Lower leg skin (tissue), 4 donors: ENCODE measurements at places on chromosomes 16 and 17.
A peak's percentile ranks its signal among the peaks of the same experiment; 100 is the strongest.

GRCh38 chr16:53752560-53752959 is 48.6 kb downstream of the FTO start:
- DNase-seq = no peak

DNA sequence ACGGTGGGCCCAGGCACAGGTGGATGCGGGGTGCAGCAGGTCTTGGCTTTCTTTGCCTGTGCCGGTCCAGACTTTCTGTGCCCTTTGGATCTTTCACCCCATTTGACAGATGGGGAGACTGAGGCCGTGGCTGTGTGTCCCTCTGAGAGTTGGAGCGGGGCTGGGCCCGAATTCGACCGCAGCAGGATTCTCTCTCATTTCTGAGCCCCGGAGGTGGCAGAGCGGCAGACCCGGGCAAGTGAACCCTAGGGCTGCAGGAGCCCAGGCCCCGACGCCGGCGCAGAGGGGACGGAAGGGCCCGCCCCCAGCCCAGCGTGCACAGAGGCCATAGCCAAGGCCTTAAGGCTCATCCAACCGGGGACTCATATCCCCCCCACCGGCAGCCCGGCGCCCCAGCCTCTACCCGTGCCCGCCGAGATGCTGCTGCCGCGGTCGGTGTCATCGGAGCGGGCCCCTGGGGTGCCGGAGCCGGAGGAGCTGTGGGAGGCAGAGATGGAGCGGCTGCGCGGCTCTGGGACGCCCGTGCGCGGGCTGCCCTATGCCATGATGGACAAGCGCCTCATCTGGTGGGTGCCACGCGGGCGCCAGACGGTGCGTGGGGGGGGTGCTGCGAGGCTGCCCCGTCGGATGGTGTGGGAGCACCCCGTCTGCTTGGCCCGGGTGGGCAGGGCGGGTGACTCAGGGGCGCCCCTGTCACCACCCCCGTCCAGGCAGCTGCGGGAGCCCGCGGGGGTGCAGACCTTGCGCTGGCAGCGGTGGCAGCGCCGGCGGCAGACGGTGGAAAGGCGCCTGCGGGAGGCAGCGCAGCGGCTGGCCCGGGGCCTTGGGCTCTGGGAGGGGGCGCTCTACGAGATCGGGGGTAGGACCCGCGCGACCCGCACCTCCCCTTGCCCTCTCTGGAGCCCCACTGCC is 857 bp downstream of the TMC8 start:
- peak; percentile 85 for DNase-seq

DNA sequence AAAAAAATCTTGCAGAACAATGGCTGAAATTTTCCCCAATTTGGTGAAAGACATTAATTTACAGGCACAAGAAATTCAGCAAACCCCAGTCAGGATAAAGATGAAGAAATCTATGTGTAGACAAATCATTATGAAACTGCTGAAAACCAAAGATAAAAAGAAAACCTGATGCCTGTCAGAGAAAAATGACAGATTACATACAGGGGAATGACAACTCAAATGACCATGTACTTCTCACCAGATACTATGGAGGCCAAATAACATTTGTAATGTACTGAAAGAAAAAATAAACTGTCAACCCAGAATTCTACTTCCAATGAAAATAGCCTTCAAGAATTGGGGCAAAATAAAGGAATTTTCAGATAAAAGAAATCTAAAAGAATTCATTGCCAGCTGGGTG is 7.2 kb upstream of the XAF1 start:
- no peak for DNase-seq

DNA sequence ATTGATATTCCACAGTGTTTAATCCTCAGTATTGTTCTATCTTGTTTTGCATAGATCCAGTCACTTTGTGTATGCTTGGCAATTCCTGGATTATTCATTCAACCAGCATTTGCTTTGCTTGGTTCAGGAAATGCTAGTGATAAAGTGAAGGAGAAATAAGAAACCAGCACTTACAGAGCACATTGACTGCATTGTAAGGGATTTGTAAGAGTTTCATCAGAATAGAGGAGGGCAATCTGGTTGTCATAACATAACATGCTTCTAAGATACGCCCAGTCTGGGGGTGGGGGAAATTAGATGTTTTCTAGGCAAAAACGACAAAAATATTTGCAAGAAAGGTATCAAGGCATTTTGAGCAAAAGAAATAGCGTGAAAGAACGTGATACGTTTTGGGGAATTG is 40.4 kb downstream of the TNRC6A start:
- no peak for DNase-seq

GRCh38 chr16:73378471-73378870 is 330.5 kb upstream of the ZFHX3 start:
- no peak for DNase-seq

DNA sequence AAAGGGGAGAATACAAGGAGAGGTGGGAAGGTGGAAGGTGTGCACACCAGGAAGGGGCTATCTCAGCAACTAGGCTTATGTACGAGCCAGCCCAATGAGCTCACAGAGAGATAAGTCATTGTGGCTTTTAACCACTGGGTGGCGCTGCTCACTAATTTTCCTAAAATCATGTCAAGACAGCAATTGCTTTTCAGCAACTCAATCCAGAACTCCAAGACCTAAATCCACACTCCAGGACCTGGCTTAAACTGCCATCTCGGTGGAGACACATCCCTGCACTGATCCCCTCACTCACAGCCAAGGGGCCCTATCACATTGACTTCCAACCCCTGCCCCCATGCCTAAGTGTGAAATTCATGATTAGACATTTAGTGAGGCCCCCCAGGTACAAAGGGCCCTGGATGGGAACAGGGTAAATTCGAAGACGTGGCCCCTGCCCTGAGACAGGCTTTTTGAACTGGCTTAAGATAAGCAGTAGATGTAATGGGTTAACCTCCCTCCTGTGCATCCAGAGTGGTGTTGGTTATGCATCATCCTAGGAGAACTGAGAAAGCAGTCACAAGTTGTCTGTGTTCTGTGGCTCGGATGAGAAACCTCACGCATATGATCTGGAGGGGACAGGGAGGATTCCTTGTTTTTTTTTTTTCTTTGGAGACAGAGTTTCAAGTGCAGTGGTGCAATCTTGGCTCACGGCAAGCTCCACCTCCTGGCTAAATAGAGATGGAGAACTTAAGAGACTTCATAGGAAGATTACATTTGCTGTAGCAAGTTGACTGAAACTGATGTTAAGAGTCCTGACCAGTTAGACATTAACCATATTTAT is 11.5 kb downstream of the CCL16 start:
- peak; percentile 93 for DNase-seq

GRCh38 chr16:50751528-50751927 is 9.6 kb downstream of the CYLD start:
- no peak for DNase-seq

DNA sequence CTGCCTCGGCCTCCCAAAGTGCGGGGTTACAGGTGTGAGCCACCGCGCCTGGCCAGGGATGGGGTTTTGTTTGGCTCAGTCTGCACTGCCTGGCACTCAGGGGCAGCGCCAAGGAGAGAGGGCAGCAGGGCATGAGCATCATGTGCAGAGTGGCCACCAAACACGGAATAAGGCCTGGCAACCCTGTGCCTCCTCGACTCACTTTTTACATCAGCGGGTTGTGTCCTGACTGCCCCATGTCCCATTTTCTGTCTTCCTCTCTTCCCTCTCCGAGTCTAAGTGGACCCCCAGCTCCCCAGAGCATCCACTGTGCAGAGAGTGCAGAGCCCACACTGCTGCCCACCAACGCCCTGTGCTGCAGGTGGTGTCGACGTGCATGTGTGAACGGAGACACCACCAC is 18.2 kb upstream of the TRAP1 start:
- DNase-seq = no peak

DNA sequence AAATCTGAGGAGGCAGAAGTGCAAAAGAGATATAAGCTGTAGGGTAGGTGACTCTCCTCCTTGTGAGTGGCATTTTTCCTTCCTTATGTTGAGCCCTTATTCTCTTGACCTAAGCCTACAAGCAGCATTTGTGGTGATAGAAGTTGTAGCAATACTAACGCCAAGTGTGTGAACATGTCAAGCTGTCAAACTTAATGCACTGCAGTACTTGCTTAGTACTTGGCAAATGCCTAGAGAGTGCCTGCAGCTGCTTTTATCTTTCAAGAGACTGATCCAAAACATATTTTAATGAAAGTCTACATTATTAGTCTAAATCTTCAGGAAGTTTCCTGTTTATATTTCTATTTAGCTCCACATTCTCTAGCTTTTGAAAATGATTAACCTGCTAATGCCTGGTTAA is 83.2 kb downstream of the CNTNAP4 start:
- DNase-seq = no peak

DNA sequence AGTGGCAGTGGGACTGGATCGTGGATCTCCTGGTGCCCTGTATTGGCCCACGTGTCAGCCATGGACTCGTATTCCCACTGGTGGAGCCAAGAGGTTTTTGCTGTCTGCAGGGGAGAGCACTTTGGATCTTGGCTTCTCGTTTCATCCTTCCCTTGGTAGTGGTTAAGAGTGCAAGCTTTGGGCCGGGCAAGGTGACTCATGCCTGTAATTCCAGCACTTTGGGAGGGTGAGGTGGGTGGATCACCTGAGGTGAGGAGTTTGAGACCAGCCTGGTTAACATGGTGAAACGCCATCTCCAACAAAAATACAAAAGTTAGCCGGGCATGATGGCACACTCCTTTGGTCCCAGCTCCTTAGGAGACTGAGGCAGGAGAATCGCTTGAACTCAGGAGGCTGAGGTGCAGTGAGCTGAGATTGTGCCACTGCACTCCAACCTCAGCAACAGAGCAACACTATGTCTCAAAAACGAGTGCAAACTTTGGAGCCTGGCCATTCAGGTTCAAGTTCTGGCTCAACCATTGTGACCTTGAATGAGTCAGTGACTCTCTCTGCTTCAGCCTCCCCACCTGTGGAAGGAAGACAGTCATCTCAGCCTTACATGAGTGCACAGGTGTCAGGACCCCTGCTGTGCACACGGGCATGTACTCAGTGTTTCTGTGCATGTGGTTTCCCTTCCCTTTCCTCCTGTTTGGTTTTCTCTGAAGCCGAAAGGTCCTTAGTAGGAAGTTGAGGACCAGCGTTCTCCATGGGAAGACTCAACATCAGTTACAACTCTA is 57.4 kb downstream of the PLCG2 start:
- DNase-seq = no peak

DNA sequence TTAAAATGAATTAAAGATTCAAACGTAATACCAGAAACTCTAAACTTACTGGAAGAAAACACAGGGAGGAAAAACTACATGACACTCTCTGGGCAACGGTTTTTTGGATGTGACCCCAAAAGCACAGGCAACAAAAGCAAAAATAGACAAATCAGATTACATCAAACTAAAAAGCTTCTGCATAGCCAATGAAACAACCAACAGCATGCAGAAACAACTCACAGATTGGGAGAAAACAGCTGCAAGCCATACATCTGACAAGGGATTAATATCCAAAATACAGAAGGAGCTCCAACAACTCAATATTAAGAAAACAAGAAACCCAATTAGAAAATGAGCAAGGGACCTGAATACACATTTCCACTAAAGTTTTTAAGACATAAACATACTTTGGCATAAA is 69.2 kb upstream of the ALOX12 start:
- no peak for DNase-seq

DNA sequence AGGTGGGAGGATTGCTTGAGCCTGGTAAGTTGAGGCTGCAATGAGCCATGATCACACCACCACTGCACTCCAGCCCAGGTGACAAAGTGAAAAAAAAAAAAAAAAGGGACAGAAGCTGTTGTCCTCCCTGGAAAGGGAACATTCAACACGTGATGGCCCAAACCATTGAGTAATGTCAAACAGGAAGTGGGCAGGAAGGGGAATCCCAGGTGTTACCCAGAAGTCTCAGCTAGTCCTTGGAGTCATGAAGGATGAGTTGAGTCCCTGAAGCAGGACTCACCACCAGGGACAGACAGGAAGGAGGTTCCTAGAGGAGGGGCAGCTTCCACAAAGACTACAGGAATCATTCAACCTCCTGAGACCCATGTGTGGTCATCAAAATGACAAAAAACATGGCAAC is 19.8 kb upstream of the CMIP start:
- no peak for DNase-seq

DNA sequence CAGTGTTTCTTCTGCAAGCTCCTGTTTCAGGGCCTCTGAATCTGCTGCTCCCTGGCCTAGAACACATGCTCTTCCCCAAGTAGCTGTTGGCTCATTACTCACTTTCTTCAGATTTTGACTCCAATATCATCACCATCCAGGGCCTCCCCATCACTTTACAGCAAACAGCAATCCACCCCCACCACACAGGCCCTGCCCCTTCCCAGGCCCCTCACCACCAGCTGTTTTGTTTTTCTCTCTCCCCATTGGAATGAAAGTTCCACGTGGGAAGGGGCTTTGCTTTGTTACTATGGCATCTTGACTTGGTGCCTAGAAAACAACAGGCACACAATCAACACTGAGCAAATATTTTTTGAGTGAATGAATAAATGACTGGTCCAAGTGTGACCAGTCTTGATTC is 4.0 kb downstream of the TMEM170A start:
- DNase-seq = peak; percentile 20

DNA sequence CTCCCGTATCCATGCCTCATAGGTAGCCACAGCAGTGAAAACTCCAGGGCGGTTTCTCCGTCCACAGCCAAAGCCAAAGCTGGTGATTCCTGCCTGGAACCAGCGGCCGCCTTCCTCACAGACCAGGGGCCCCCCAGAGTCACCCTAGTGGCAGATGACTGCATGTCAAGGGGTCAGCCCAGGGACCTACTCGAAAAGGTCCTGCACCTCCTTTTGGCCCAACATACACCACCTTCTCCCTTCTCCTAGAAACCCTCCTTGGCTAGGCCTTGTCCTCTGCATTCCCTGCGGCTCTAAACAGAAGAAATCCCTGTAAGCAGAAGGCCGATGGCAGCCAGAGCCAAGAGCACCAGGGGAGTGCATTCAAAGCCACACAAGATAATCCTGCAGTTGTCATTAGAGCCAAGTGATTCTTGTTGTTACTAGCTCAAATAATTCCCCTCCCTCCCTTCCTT is 6.1 kb downstream of the PRSS36 start:
- DNase-seq = no peak

GRCh38 chr17:78896091-78896833 is 6.7 kb downstream of the CEP295NL start:
- no peak for DNase-seq

DNA sequence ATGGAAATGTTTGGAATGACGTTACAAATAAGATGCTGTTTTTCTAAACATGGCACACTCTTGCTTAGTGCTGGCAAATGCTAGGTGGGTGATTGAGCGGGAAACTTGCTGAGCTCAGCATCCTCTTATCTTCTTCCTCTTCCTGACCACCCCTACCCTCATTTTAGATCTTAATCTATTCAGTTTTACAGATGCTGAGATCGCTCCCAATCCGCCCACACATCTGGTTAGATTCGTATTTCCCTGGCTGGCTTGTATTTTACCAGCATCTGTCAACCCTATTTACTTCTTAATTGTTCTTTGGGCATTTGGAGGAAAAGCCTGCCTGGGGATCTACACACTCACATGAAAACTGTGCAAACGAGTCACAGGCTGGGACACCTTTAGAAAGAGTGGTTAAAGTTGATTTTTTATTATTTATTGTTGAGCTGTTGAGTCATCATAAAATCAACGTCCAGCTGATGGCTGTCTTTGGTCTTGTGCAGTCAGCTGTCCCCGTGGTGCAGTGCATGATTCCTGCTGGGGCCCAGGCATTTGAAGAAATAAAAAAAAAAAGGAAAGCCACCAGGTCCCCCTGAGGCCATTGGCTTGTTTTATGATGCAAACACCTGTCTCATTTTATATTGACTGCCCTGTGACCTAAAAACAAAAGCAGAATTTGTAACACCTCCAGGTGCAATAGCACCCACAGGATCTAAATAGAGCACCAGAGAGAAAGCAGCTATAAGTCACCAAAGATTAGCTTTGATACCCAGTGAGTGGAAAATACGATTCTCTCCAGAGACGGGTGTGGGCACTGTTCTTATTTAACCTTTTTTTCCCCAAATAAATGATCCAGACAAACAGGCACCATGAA is 258.6 kb downstream of the HS3ST3B1 start:
- DNase-seq = no peak
